ENCODE measurements at places on chromosomes 3 and 15.

GRCh38 chr15:60004846-60005351, 788 bp downstream of the FOXB1 start:
- DNase-seq: no peak

DNA sequence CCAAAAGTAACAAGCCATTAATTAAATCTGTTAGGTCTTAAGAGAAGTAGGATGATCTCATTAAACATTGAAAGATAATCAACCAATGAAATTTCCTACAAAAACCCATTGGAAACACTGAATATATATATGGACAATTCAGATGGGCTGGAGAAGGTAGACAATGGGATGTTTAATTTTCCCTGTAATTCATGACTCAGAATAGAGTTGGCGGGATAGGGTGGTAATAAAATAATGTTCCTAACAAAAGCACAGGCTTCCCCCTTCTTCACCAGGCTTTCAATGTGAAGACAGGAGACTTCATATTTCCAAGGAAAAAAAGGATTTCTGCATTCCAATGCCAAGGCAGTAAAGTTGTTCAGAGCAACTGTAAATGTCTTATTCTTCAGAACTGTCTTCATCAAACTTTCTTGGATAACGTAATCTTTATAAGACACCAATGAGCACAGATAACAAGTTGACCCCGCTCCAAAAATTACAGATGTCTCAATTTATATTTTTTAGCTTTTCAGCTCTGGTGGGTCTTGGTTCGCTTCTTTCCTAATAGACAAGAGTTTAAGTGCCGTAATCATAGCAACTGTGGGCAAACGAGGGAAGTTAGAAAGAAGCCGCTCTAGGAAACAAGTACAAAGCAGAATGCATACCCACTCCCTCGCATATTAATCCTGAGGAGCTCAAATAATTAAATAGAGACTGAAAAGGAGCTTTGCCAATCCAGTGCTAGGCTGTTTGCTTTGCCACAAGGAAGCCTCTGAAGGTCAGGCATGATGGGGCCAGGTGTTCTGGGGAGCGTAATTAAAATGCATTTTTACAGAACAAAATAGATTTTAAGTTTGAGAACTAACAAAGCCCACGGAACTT, 377.0 kb downstream of the FOXP1 start:
- no peak for DNase-seq

DNA sequence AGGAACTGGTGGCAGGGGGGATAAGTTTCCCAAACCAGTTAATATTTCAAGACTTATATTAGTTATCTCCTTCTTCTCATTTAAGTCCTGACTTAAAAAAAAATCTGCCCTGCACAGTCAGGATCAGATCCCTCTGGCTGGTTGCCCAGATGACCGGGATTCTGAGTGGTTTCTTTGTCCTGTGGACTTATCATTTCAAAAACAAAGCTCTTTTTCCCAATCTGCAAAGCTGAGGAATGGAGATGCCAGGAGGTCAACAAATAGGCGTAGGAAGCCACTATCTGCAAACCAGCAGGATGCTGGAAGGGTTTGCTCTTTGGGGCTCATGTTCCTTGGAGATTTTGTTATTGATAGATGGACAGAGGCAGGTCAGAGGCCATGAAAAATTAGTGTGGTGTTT, 5.8 kb downstream of the C3orf20 start:
- no peak for DNase-seq

DNA sequence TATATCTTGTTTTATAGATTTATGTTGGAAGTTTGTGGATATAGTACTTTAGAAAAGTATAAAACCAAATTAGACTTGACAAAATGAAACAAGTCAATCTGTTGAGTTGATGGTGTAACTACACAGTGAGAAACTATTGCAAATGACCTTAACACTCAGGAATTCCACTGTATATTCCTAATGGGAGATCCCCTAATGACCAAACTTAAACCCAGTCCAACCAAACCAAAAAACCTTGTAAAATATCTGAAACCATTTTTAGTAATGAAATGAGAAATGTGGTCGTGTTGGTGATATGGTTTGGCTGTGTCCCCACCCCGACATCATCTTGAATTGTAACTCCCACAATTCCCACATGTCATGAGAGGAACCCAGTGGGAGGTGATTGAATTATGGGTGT, 31.9 kb upstream of the ATP13A3 start:
- DNase-seq: no peak

DNA sequence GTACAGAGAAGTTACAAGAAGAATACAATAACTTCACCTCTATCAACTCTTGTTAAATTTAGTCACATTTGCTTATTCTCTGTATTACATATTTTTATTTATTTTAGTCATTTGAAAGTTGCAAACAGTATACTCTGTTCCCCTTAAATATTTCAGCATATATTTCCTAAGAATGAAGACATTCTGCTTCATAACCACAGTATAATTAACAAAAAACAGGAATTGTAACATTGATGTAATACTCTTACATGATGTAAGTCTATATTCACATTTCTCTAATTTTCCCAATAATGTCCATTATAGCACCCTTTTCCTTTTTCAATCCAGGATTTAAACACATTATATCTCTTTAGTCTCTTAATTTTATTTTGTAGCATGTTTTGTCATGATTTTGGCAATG, 112.0 kb downstream of the AKAP13 start:
- no peak for DNase-seq

GRCh38 chr3:114690911-114691310, 397.1 kb downstream of the TIGIT start:
- no peak for DNase-seq

DNA sequence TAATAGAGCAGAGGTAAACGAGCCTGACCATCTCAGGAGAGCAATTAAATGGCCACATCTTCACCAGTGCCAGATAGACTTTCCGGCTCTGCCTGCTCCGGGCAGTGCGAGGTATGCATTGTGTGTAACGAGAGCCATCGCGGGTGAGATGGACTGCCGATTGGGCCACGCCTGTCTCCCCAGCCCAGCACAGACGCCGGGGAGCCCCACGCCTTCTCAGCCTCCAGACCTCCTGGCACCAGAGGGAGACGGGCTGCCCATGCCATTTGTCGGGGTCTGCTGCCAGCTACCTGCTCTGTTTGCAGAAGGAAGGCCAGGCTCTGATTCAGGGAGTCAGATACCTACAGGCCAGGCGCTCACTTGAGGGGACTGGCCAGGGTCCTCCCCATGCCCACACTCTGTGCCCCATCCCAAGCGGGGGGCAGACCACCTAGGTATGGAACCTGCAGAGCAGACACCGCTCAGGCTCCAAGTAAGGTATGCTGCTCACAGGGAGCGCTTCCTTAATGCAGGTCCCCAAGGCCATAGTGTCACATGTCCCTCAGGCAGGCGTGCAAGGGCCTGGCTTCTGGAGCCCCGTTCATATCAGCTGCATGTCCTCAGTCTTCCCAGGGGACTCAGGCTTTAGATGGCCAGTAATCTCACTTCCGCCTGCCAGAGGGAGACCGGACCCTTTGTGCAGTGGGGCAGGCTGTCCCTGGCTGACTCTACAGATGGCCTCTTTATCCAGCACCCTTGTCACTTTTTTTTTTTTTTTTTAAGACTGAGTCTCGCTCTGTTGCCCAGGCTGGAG, 62.2 kb downstream of the DNAJB8 start:
- no peak for DNase-seq

- DNase-seq: no peak
Observed at GRCh38 chr3:60835796-60836195, 415.5 kb downstream of the FHIT start.

DNA sequence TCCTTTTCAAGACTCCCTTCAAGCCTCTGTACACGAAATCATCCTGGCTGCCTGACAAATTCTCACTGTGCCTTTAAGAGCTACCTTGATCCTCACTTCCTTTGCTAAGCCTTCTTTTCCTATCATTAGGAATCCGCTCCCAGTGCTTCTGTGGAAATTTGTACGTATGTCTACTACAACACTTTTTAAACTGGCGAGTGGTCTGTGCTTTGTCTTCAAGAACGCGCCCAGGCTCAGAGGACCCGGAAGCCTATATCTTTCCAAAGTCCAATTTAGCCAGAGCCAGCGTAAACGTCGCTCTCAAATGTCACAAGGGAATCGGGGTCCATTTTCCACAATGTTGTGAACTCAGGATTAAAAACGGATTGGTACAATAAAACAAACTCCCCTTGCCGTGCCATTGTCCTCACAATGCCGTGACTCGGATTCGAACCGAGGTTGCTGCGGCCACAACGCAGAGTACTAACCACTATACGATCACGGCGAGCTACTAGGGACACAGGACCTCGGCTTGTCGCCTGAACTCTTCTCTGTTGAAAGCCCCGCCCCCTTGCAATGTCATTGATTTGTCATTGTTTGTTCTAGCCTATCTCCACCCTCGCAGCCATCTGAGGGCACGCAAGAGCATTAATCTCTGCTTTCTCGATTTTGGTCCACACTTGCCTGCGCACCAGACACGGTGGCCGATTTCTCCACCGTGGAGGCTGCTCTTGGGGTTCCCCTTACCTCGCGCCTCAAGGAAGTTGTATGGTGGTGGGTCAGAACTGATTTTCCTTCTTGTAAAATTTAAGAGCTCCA, 12.4 kb upstream of the SHF start:
- DNase-seq: peak; percentile 82

- peak; percentile 13 for DNase-seq
Observed at GRCh38 chr3:29612536-29612935, 331.7 kb downstream of the RBMS3 start.

- DNase-seq: no peak
Observed at GRCh38 chr3:52144796-52145735, 9.2 kb downstream of the POC1A start.

DNA sequence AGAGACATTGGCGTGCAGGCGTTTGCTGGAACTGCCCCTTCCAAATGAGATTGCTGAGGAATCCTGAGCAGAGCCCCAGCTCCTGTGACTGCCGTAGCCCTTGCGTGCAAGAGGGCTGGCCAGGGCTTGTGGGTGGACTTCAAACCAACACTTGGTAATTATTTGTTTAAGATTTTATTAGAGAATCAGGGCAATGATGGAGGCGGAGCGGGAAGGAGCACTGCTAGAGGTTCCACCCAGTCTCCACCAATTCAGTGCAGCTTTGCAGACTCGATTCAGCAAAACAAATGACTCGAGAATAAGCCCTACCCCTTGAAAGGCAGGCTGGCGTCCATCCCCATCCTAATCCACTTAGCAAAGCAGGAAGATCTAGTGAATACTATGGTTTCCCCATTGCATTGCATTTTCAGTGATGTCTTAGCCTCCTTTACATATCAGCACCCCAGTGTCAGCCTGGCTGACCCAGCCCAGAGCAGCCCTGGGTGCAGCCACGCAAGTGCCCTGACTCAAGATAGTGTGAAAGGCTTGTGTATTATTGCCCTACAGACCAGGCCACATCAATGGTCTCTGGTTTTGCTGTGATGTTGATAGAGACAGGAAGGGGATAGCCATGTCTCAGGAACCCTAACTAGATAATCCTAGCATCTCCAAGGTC, 26.0 kb downstream of the GLDN start:
- DNase-seq: peak; percentile 79

DNA sequence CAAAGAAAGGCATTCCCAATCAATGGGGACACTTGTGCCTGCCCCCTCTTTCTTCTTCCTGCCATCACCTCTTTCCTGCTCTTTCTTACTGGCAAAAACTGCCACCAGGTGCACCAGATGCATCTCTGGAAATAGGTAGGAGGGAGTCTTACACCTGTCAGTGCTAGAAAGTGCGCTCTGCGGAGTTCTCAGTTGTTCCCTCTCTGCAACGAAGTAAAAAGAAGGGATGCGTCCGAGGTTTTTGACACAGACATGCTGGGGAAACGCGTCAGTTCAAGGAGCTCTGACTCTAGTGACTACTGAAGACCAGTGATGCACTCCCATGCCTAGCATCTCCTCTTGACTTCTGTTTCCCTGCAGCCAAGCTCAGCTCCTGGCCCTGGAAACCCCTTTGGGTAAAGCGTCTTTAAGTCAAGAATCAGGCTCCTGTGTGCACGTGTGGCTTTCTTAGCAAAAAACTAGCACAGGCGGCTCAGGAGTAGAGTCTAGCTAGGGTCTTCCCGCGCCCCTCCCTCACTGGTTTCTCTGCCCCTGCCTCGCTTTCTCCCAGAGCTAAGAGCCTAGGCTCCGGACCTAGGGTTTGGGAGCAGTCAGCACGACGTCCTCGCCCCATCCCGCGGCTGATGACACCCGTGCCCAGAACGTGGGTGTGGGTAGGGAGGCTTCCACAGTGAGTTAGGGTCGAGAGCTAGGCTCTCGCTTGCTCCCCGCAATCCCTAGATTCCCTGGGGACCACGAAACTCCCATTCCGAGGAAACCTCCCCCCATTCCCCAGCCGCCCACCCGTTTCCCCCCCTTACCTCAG, 564 bp upstream of the GRM7 start:
- DNase-seq: no peak

DNA sequence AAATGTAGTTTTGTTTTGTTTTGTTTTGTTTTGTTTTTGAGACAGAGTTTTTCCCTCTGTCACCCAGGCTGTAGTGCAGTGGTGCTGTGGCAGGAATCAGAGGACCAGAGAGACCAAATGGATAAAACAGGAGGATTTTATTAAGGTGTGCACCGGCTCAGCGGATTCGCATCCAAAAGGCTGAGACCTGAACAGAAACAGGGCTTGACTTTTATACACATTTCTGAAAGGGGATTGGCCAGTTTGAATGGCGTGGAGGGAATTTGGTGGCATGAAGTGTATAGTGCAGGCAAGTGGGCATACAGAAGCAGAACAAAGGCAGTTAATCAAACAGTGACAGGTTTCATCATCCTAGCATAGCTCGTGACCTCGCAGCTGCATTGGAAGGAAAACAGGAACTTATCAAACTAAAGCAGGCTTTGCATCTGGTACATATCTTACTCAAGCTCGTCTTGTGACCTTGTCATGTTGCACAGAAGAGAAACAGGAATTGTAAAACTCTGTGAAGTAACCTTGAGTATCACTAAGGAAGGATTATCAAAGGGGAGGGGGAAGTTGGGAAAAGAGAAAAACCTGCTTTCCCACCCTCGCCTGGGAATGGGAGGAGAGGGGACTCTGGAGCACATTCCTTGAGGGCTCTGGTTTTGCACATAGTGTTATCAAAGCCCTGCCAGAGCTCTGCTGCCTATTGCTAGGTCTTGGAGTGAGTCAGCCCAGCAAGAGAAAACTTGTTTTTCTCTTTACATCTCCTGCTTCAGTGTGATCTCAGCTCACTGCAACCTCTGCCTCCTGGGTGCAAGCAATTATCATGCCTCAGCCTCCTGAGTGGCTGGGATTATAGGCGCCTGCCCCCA, 38.5 kb downstream of the C3orf62 start:
- peak; percentile 24 for DNase-seq

DNA sequence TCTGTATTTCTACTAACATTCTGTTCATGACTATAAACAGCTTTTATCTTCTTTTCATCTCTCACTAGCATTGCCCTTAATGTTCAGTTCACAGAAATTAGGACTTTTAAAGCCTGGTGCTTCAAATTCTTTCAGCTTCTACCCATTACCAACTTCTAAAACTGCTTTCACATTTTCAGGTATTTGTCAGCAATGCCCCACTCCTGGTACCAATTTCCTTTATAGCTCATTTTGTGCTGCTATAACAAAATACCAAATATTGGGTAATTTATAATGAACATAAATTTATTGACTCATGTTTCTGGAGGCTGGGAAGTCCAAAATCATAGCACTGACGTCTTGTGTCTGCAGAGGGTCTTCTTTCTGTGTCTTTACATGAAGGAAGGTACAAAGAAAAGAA, 753.1 kb upstream of the CCDC54 start:
- no peak for DNase-seq

GRCh38 chr3:18069568-18069967, 327.1 kb upstream of the TBC1D5 start:
- DNase-seq: no peak

All from AG20443 (cell line).